ENCODE measurements at places on chromosomes 2 and 18. TPM values are rescaled to one million over a fixed set of nuclear protein-coding genes. Genes with fewer than 3 reads are reported as not detected.
A peak's percentile ranks its signal among the peaks of the same experiment; 100 is the strongest.

The SAG gene
- total RNA-seq, result 2.5 TPM

The SPP2 gene
- 0.41 TPM for total RNA-seq

The MOGAT1 gene
- not detected for total RNA-seq

The ASIC4 gene
- 0.36 TPM for total RNA-seq

The ACADL gene
- 0.26 TPM for total RNA-seq

The ST6GAL2 gene
- 10.3 TPM for total RNA-seq

The STPG4 gene
- 0.36 TPM for total RNA-seq

The FBXO36 gene
- total RNA-seq, result 3.7 TPM

The PIK3C3 gene
- total RNA-seq, result 124 TPM

The REG3G gene
- not detected for total RNA-seq

The NIF3L1 gene
- 24.9 TPM for total RNA-seq

DNA sequence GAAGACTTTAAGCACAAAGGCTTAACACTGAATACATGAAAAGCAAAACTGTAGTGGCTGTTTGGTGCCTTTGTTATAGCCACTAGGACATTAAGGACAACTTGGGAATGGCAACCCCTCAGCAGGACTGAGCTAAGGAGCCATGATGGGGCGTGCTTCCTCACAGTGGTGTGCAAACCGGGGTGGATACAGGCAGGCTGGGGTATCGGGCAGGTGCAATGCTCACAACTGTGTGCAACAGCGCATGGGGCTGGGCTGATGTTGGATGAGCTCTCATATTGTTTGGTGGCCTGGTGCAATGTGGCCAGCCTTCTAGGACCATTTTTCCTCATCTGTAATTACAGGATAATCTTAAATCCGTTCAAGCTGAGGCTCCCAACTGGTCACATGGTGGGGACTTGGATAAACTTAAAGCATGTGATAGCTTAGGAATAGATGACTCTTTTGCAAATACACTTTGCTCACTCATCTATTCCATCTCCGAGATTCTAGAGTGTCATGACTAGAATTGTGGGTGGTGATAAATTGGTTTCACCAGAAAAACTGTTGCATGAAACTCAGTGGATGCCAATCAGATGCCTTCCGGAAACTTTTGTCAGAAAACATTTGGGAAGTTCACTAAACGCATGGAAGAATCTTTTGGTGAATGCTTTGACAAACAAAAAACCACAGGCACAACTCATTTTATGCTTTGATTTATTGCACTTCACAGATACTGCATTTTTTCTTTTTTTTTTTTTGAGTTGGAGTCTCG, 116.5 kb downstream of the PXDN start:
- ATAC-seq, result no peak

- ATAC-seq, result no peak
These were observed 140.3 kb downstream of the CYRIA start for GRCh38 chr2:16525265-16525887.

DNA sequence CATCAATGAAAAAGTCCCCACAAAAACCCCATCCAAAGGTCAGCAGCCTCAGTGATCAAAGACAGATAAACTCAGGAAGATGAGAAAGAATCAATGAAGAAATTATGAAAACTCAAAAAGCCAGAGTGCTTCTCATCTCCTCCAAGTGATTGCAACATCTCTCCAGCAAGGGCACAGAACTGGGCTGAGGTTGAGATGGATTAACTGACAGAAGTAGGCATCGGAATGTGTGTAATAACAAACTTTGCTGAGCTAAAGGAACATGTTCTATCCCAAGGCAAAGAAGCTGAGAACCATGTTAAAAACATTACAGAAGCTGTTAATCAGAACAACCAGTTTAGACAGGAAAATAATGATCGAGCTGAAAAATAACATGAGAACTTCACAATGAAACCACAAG, 442.8 kb upstream of the SYT4 start:
- ATAC-seq, result no peak

GRCh38 chr2:36613801-36614200, 15.8 kb upstream of the FEZ2 start:
- no peak for ATAC-seq

GRCh38 chr18:50427896-50428295, 53.0 kb downstream of the SKA1 start:
- ATAC-seq, result no peak

DNA sequence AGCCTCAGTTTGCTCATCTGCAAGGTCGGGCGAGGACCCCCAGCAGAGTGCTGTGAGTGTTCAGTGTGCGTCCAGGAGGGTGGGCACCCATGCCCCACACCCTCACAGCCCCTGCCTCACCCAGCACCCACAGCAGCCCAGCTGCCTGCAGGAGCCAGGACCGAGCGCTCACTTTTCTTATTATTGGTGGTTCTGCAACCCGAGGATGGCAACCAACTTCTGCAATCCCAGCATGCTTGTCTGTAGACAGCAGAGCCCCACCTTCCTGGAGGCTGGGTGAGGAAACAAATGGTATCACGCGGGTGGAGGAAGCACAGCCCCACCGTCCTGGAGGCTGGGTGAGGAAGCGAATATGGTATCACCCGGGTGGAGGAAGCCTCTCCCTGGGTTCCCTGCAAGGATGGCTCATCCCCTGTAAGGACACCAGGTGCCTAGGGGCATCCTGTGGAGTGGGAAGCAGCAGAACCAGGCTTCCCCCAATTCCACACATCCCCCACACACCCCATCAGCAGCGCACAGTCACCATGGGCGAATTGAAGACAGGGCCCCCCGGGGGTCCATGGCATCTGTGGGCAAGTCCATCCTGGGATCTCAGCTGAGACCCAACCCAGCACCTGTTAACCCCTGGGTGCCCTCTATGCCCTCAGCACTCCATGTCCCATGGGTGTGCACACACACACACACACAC, 220.5 kb upstream of the RAB6C start:
- peak; percentile 92 for ATAC-seq

DNA sequence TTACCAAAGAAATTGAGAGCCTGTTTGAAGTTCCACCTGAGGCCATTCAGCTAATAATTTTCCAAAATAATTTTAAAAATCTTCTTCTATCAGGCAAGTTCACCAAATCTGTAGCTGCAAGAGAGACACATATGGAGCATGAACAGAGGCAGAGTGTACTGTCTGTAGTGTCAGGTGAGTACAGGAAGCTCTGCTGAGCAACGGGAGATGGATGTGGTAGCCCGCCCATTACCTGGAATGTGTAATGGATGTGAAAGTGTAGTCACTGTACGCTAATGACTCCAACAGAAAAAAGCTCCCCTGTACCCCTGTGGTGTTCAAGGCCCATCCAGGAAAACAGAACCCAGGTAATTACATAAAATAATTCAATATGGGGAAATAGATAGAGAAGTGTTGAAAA, 311.5 kb downstream of the LRRTM4 start:
- no peak for ATAC-seq

- no peak for ATAC-seq
These were observed 62.9 kb downstream of the AFTPH start for GRCh38 chr2:64586883-64587481.

DNA sequence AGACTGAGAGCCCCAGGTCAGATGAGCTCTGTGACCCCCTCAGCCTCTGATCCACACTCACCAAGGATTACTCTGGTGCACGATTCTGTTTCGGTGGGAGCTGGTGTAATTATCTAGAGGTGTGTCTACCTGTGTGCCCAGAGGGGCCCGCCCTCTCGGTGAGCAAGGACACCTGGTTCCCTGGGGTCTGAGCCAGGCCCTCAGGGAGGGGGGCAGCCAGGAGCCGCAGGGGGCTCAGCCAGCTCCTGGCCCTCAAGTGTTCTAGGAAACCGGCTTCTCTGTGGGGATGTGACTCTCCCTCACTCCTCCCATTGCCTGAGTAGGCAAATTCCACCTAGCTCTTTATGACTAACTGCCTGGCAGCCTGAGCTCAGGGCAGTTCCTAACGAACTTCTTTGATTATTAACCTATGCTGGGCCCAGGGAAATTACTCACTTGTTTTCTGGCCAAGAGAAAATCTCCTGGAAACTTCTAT, 17.4 kb downstream of the AGAP1 start:
- ATAC-seq, result peak; percentile 90

GRCh38 chr18:77131652-77132368, 773 bp downstream of the MBP start:
- peak; percentile 74 for ATAC-seq

GRCh38 chr2:205713086-205713485, 30.8 kb downstream of the NRP2 start:
- ATAC-seq, result no peak

DNA sequence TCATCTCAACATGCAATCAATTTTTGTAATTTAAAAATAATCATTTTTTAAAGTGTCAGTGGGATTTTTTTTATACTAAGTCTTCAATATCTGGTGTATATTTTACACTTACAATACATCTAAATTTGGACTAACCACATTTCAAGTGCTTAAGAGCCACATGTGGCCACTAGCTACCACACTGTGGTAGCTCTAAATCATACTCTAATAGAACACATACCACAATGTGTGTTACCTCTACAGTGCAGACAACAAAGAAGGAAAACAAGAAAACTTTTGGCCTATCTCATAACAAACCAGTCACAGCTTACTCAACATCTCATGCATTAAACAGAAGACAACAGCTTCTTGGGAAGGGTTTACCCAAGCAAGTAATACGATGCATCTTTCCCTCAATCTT, 24.5 kb downstream of the PIAS2 start:
- no peak for ATAC-seq

DNA sequence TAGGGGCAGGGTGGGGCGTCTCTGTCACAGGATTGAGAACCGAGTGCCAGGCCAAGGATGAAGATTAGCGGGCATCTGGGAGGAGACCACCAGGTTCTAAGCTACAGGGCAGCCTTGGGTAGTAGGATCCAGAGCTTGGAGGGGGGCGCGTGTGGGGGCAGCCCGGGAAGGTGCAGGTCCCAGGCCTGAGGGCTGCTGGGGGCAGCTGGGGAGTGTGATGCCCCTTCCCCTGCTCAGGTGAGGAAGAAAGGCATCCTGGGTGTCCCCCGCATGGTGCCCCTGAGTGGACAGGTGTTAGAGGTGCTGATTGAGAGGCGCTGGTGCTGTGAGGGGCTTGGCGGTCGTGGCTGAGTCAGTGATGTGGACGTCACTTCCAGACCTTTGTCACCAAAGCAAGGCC, 33.9 kb upstream of the MBP start:
- ATAC-seq, result no peak

GRCh38 chr2:6791682-6792081, 74.0 kb downstream of the CMPK2 start:
- no peak for ATAC-seq

- ATAC-seq, result no peak
These were observed 108.9 kb upstream of the MAP4K3 start for GRCh38 chr2:39545957-39546356.

DNA sequence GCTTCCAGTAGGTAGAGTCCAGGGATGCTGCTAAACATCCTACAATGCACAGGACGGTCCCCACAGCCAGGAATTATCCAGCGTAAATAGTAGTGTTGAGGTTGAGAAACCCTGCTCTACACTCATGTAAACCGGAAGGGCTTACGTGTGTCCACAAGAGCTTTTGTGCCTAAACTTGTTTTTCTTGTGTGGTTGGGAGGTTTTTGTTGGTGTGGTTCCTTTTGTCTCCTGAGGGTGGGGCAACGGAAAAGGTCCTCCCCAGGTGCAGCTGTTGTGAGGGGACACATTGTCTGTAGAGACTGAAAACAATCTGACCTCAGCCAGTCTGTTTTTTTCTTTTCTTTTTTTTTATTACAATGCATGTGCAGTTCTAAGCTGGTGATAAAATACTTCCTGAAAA, 72.7 kb upstream of the MGAT5 start:
- ATAC-seq, result no peak

DNA sequence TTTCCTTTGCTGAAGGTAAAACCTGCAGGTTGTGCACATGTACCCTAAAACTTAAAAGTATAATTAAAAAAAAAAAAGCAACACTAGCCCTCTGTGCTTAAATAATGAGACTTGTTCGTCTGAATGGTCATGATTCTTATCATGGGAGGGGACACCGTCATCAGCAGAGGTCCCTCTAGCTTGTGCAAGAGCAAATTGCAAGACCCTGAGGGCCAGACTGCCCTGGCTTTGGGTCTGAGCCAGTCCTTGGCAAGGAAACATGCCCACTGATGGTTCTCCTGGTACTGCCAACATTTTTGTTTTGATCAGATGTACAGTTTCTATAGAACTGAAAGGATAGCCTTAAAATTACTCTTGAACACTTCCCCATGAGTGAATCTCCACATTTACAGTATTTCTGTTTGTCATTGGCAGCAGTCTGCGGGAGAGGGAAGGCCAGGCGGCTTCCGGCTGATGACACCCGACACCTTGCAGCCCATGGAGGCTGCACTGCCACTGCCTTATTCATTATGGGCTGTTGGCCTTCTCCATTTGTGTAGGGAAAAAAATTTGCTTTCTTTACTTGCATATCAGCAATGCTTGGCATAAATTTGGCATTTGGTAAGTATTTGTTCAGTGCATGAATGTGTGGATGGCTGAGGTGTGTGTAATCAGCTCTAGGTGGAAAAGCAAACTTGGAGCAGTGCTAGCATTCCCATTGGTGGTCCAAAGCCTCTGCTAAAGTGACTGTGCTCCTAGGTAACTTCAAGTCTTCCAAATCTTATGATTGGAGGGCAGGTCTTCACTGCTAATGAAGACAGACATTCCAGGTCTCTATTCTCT, 161.6 kb upstream of the ALKAL2 start:
- no peak for ATAC-seq

- ATAC-seq, result no peak
These were observed 12.9 kb upstream of the MC5R start for GRCh38 chr18:13810950-13811485.

- ATAC-seq, result no peak
These were observed 219.6 kb downstream of the CD226 start for GRCh38 chr18:69727912-69728572.

DNA sequence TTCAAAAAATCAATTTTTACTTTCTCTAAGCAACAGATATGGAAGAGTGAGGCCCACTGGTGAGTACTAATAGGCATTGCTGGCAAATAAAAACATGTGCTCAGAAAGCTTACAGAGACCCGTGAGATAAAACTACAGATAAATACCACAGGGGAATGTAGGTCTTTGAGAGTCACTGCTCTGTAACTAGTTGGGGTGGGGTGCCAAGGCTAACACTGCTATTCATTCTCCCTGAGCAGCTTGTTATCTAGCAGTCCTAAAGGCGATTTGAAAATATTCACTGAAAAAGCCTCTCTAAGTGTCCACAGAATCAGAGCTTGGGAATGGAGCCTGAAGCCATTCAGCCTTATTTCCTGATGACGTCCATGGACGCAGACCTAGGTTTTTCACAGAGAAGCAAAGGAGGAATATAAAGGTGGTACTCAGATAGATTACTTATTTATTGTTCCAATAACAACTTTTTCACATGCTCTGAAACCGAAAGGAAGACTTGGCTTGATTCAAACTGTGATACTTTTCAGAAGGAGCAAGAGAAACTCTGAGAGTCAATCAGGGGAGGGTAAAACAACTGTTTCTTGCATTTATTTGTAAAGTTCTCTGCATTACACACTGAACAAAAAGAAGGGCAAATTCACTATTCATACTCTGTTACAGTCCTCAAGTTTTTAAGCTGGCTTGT, 188.4 kb downstream of the PPP1R1C start:
- ATAC-seq, result no peak

- ATAC-seq, result peak; percentile 23
These were observed 38.7 kb downstream of the PKDCC start for GRCh38 chr2:42086500-42086953.

- no peak for ATAC-seq
These were observed 74.3 kb downstream of the SCN2A start for GRCh38 chr2:165313509-165313908.

Measured in motor neuron (in vitro differentiated cells).